ENCODE measurements at places on chromosomes 7 and 10.

DNA sequence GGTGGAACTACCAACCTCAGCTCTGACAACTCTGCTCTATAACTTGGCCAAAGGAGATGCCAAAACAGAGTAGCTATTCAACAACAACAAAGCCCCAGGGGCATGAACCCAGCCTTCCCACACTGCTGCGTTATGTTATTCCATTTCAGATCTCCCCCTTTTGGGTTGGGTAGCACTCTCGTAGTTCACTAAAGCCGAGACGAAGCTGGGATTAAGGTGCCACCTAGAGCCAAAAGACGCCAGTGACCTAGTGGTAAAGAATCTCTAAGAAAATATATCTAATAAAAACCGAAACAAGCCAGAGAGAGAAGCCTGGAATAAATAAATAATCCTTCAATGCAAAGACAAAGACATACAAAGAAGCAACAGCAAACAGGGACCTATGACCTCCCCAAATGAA, 217.3 kb downstream of the HERPUD2 start:
- DNase-seq, result no peak

- DNase-seq, result peak; percentile 34
Observed at GRCh38 chr7:128672927-128673517, 930 bp downstream of the GARIN1A start.

DNA sequence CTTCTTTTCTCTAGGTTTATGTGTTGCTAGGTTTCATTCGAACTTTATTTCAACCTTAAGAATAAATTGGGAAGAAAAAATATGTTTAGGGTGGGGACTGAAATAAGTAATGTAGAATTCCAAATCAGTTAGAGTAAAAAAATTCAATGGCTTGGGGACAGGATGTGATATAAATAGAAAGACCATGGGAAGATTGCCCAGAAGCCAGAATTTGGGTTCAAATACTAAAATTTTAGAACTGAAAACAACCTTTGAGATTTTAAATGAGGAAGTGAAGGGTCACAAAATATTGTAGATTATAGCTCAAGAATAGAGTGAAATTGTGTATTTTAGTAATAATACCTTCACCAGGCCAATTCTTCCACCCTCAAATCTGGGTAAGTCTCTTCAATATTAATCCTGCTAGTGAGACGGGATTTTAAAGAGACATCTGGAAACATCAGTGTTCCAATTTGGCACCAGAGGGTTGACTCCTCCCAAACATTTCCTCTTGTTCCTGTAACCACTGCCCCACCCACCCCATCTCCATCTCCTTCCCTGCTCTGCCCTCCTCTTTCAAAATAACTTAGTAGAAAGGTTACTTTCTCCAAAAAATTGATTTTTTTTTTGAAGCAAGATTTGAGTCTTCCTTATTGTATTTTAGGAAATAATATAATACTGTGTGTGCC, 51.3 kb upstream of the FAM3C start:
- no peak for DNase-seq

DNA sequence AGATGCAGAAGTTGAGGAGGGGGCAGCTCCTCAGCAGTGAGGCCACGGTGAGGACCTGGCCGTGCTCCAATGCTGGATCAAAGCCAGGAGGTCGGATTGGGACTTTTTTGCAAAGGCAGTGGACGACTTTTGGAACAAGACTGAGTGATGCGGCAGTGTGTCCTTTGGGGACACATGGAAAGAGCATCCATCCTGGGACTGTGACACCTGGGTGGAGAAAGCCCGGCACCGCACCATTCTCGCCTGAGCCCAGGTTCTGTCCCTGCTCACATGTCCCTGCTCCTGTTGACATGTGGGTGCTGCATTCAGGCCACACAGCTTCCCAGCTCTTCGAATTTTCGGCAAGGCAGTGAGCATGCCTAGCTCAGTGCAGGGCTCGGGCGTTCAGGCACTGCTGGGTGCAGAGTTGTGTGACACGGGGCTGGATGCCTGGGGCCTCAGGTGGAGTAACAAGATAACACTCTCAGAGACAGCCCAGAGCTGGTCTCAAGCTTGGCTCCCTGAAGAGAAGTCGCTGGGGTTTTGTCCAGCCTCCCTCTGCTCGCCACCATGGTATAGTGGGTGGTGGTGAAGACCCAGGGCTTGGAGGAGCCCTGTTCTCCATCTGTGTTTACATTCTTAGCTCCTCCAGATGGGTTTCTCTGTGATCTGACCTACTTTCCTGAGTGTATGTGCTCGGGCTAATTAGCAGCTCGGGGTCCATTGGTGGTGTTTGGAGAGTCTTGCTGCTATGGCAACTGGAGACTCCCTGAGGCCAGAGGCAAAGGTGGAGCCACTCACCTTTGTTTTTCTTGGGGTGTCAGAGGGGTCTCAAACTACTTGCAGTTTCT, 111.7 kb upstream of the BTBD16 start:
- peak; percentile 25 for DNase-seq

- no peak for DNase-seq
Observed at GRCh38 chr10:128018236-128018635, 108.0 kb downstream of the MKI67 start.

- DNase-seq, result no peak
Observed at GRCh38 chr10:24674892-24675632, 48.6 kb downstream of the ARHGAP21 start.

GRCh38 chr10:47360419-47361040, 12.4 kb downstream of the RBP3 start:
- no peak for DNase-seq

- no peak for DNase-seq
Observed at GRCh38 chr7:99848420-99849216, 20.8 kb downstream of the CYP3A43 start.

DNA sequence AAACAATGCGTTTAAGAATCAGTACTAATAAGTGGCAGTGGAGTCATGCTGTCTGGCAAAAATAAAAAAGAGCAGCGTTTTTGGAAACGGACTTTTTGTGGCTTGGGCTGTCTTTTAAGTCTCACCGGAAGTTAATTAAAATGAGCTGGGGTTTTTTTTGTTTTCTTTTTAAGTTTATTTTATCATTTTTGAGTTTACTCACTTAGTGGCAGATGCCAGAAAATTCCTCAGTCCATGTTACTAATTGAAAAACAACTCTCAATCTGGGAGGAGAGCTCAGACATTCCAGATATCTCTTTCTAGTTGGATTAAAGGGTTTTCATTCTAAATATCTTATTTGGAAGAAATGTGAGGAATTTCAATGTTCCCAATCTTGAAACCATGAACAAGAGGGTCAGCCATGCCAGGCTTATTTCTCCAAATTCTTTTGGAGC, 133.8 kb upstream of the AGR3 start:
- peak; percentile 22 for DNase-seq

GRCh38 chr7:18444826-18445225, 50.7 kb upstream of the HDAC9 start:
- no peak for DNase-seq

GRCh38 chr10:98074315-98074911, 44.0 kb upstream of the CRTAC1 start:
- DNase-seq, result peak; percentile 8

GRCh38 chr10:78820007-78820362, 248.8 kb upstream of the ZMIZ1 start:
- no peak for DNase-seq

Data from fibroblast of villous mesenchyme (primary cell).